ENCODE measurements at places on chromosomes 2 and 18.

- no peak for DNase-seq
Observed at GRCh38 chr2:137770166-137770565, 194.1 kb upstream of the HNMT start.

- peak; percentile 73 for DNase-seq
Observed at GRCh38 chr18:70380915-70381896, 92.4 kb downstream of the SOCS6 start.

DNA sequence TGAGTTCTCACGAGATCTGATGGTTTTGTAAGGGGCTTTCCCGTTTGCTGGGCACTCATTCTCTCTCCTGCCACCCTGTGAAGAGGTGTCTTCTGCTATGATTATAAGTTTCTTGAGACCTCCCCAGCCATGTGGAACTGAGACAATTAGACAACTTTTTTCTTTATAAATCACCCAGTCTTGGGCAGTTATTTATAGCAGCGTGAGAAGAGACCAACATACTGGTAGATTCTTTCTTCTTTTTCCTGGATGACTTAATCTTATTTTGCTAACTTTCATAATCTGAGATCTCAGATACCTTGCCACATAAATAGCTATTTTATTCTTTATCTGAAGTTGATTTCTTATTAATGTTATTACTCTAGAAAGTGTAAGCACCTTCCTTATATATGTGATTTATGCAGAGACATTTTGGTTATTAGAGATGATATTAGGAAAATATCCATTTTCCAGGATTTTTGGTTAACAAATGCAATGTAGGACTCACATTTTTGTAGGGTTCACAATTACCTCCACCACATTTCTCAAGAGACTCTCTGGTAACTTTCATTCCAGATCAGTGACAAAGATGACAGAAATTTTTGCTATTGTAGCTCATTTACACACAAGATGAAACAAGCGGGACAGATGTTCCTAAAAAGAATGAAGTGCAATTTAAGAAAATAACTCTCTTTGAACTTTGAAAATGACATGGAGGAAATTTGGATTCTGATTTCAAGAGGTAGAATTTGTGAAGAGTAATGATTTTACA lies 97.9 kb upstream of the RND3 start:
- no peak for DNase-seq

DNA sequence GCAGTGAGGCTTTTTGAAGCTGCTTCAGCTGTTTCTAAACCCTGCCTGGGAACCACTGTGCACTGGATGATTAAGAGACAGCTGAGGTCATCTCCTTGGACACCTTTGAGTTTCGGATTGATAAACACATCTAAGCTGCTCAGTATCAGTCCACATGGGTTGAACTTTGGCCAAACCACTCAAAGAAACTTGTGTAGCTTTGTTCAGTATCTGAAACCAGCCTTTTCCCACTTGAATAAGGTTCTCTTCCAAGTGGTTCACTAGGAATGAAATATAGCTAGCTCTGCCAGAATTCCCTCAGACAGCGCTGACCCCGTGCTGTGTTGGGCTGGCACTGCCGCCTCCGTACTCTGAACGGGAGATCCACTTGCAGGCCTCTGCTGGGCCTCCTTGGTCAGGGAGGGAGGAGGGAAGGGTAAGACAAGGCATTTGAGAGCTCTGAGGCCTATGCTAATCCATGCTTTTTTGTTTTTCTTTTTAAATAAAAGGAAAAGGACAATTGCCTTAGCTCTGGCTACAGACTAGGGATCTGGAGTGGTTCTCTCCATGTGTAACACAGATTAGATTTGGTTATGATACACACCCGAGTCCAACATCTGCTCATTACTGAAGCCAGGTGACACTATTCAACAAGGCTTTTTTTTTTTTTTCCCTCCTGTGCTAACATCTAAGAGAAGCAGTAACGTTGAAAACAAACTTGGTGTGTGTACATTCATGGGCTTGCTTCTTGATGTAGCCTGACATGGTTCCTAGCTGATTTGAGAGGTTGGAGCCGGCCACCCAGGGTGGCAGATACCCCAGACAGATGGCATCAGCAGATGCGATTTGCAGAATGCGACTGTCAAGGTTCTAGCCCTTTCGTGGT lies 67.7 kb downstream of the NCK2 start:
- DNase-seq = no peak

GRCh38 chr2:179184610-179185009 lies 80.0 kb downstream of the SESTD1 start:
- no peak for DNase-seq

Data from islet precursor cell (in vitro differentiated cells).